ENCODE measurements at places on chromosomes 2 and 18.
A peak's percentile ranks its signal among the peaks of the same experiment; 100 is the strongest.

DNA sequence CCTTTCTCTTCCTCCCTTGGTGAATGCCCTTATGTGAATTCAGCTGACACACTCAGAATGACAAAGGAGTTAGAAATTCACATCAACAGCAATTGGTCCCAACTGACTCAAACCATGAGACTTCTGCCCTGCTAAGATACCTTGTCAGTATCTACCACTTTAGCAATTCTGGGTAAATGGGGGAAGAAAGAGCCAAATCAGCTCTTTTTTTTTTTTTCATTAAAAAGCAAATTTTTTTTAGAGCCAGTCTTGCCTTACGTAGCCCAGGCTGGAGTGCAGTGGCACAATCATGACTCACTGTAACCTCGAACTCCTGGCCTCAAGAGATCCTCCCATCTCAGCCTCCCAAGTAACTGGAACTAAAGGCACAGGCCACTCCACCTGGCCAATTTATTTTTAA is 1.7 kb upstream of the PPP4R1 start:
- peak; percentile 57 for DNase-seq

GRCh38 chr2:239606741-239607516 is 206.1 kb upstream of the HDAC4 start:
- DNase-seq = peak; percentile 10

GRCh38 chr2:28906376-28906775 is 11.9 kb downstream of the WDR43 start:
- DNase-seq = no peak

GRCh38 chr2:219058541-219059374 is 2.0 kb downstream of the IHH start:
- peak; percentile 12 for DNase-seq

DNA sequence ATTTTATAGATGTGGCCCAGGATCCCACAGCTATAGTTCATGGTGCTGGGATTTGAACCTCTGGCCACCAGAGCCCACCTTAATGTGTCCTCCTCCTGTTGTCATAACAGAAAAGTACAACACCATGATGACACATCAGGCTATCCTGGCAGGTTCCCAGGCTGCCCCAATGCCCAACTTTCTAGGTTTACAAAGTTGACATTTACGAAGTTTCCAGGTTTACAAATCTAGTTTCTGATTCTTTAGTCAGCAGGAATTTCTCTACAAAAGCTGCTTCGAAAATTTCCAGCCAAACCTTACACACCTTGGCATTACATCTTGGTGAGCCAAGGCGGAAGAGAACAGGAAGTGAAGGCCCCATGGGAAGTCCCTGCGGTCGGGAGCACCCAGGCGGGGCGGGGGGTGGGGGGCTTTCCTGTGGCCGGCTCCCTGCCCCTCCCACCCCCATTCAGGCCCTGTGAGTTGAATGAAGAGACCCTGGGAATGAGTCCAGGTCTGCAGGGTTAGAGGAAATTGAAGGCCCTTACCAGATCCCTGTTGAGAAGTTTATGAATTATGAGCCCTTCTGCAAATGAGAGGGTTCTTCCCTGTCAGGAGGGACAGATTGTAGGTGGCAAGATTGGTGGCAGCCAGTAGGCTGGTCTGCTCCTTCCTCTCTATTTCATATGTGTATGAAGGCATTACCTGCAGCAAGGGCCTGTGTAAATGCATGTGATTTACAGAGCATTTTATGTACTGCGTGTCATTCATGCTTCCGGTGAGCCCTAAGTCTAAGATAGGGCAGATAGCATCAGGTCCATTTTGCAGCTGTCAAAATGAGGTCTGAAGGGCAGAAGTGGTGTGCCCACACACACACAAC is 11.1 kb upstream of the IL1RN start:
- DNase-seq = peak; percentile 50

DNA sequence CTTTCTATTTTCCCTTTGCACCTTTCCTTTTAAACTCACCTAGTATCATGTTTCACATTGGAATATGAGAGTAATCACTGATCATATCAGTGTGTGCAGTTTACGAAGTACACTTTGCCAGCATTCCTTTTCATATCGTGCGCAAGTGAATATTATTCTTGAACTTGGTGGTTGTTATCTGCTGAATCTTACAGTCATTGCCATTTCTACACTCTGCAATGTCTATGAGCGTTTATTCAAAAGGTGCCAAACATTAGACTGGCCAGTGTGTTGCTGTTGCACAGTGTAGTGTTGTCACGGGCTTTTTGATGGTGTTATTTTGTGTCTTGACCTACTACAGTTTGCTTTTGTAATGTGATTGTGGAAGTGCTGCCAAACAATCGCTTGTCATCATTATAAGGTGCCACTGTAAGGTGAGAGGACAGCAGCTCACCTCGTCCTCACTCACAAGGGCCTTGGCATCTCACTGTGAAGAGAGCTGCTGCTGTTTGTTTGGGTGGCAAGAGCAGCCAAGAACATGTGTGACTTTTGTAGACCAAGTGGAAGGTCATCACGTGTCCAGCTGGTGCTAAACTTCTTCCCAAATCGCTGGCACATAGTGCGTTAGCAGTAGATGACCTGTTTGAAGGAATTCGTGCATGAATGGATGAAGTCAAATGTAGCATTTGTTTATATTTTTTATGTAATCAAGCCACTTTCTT is 113.3 kb downstream of the MYO1B start:
- no peak for DNase-seq

DNA sequence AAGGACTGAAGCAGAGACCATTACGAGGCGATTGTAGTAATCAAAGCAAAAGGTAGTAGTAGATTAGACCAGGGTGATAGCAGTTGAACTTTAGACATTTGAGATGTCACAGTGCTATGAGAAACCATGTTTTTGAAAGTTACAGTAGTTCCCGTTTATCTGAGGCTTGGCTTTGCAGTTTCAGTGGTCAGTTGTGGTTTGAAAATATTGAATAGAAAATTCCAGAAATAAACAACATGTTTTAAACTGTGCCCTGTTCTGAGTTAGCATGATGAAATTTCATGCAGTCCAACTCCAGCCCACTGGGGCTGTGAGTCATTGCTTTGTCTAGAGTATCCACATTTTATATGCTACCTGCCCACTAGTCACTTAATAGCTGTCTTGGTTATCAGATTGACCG is 47.5 kb downstream of the ZNF638 start:
- peak; percentile 32 for DNase-seq

DNA sequence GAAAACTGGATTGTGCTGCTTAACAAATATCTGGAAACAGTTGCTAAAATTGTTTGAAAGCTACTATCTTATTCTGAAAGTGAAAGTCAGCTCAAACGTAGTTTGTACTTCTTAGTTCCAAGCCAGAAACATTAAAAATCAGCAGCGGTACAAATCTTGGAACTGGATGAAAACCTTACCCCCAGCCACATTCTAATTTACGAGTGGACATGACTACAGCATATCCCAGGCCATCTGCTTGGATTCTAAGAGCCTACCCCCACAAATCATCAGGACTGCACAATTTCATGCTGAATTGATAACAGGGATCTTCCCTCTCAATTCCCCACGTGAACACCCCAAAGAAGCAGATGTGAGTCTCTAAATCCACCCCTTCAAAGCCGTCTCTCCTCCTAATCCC is 158.7 kb upstream of the NCKAP5 start:
- DNase-seq = no peak

DNA sequence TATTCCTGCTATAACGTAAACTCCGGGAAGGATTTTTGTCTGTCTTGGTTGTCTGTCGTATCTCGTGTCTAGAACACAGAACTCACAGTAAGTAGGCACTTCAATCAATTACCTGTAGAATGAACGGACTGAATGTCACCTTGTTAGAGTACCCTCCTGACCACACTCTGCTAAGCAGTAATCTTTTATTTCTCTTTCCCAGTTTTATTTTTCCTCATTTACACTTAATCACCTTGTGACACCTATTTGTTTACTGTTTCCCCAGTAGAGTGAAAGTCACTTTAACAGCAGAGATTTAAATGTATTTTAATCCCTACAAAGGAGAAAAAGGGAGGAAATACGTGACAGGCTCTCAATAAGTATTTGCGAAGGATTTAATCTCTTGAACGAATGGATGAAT is 514 bp upstream of the EPB41L5 start:
- DNase-seq = no peak

DNA sequence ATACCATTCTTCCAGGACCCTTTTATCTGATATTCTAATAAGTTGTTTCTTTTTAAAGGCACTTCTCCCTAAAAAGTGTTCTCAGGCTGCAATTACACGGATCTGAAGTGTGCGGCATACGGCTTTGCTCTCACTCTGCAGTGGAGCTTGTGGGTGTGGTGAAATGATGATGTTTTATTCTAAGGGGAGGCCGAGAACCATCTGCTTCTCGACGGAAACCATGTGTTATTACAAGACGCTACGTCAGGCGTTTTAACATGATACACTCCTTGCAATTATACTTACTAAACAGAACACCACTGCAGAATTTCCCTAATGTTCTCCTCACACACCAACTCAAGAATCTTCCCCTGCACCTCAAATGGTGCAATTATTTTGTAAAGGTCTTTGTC is 34.9 kb upstream of the CTDP1 start:
- DNase-seq = no peak

- no peak for DNase-seq
These were observed 268.6 kb downstream of the ALPK2 start for GRCh38 chr18:58360324-58360723.

DNA sequence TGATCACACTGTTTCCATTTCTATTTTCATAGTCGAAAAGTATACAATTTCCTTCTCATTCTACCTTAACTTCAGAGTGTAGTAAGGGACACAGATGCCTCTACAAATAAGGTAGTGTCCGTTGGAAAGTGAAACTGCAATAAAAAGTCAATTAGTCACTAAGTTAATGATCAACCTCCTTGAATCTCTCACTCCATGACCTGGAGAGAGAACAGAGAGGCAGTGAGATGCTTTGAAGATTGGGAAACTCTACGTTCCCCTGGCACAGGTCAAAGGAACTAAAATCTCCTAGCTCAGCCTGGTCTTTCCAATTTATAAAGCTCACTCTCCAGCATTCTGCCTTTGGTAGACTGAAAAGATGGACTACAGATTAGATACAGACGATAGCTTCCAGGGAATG is 153.8 kb upstream of the ACAA2 start:
- no peak for DNase-seq

DNA sequence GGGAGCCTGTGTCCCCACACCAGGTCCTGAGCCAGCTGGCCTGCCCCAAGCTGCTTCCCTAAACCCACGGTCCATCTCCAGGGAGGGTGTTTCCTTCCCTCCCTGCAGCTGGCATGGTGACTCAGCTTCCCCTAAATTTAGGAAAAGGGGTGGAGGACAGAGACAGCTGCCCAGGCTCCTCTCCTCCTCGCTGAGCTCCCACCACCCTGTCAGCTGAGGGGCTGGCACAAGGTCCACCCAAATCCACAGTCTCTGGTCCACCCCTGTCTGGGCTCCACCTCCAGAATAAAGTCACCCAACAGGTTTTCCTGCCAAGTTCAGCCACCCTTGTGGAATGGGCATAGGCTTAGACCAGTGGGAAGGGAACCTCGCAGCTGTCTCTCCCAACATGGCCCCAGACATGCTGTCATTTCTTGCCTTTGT is 156.5 kb downstream of the TNS1 start:
- DNase-seq = no peak

GRCh38 chr2:228771315-228771714 is 499.8 kb downstream of the PID1 start:
- no peak for DNase-seq

- no peak for DNase-seq
These were observed 125.5 kb downstream of the CDH7 start for GRCh38 chr18:65876310-65876709.

GRCh38 chr2:132549935-132550670 is 119.9 kb downstream of the LYPD1 start:
- DNase-seq = no peak

DNA sequence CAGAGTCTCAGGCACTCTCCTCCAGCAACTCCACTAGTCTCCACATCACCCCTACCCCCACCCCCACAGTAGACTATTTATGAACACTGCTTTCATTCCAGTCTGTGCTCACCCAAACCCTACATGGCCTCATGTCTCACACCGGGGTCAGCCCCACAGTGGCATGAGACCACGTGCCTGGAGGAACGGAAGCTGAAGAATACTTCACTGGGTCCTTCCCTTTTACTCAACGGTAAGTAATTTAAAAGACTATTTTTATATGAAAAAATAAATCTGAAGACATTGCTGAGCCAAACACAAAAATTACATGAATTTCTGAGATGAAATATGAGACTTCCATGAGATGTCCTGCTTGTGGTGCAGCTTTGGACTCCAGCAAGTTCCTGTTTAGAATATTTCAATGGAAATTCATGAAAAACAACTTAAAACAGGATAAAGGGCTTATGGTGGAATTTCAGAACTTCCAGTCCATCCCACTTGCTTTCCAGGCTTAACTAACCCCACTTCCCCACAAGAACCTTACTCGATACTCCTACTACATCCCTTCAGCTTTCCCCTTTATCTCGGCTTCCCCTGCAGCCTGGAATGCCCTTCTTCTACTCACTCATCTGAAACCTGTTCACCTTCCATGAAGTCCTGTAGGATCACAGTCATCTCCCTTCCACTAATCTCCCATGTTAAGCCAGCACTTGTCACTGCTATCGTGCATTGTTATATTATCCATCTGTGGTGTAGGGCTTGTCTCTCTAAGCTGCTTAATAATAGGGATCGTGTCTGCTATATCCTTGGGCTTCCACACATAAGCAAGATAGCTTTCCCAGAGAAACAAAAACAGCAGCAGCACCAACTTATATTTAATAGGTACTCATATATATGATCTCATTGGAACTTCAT is 47.9 kb downstream of the SLC14A1 start:
- no peak for DNase-seq

DNA sequence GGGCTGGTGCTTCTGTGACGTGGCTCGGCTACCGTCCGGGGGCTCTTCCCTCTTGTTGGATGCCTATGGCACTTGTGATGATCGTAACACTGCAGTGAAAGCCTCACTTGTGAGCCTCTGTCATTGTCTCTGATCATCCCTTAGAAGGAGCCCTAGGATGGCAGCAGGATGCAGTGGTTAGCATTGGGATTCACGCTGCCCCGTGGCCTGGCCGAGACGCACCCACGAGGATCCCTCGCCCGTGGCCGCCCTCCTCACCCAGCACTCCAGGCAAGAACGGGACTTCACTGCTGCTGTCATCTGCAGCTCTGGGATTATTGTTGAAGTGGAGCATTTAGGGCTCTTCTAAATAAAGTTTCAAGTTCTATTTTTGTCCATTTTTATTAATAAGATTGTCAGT is 46.8 kb upstream of the CTDP1 start:
- DNase-seq = no peak

- DNase-seq = no peak
These were observed 2.6 kb downstream of the STK25 start for GRCh38 chr2:241505781-241506201.

GRCh38 chr2:66577321-66578053 is 142.6 kb downstream of the MEIS1 start:
- DNase-seq = peak; percentile 58

DNA sequence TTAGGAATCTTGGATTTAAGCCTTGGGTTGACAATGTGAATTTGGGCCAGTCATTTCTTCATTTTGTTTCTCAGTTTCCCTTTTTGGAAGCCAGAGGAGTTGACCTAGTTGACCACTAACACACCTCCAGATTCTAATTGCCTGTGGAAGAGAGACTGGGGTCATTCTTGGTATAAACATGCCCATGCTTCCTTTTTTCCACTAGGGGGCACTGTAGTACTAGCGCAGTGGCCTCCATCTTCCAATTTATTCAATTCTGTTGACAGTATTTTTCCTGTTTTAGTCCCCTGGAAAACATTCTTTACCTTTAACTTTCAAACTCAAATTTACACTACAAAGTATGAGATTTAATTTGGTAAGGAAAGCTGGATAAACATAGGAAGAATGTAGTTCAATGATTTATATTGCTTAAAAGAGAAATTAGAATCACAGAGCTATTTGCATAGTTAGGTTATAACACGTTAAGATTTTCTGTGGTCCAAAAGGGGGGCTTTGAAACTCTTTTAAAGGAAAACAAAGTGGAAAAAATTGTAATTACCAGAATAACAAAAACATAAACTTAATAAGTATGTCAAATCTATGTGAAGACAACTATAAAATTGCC is 57.5 kb upstream of the AGPS start:
- peak; percentile 85 for DNase-seq

Data from hematopoietic multipotent progenitor cell treated with erythropoietin and hydrocortisone succinate and interleukin-3 and kit ligand, for 4 days (in vitro differentiated cells).